Effector CD4-positive, alpha-beta T cell (primary cell): ENCODE measurements at places on chromosomes 6 and 20.

GRCh38 chr20:57211908-57212533 lies 54.4 kb downstream of the BMP7 start:
- DNase-seq, result no peak

DNA sequence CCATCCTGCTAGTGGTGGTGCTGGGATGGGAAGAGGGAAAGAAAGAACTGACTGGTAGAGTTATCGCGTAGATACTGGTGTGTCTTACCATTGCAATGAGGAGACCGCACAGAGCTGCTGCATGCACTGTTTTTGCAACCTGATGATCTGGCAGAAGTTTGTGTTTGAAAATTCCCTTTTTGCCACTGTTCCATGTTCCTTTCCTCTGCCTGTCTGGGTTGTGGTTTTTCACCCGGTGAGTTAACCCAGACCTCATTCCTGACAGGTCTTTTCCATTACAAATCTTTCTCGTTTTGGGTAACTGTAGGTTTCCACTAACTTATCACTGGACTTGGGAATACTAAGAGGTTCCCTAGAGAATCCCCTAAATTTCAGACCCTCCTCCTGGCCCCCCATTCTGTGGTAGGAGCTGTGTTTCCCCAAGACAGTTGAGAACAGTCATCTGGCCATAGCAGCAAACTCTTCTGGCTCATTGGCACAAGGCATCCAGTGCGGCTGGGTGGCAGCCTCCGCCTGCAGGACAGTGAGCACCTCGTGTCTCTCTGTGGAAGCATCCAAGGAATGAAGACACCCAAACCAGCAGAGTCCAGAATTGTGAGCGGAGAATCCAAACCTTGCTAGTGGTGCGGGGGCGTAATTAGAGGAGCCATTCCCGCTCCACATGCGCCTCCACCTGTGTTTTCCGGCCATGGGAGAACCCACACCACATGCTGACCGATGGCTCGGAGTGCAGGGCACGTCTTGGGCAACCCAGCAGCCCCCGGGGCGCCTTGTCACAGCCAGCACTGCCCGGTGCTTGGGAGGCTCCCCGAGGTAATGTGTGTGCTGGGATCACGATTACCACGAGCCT lies 32.8 kb downstream of the ERMARD start:
- DNase-seq, result no peak

- no peak for DNase-seq
Observed at GRCh38 chr6:35088281-35089215, 52.6 kb downstream of the TCP11 start.

DNA sequence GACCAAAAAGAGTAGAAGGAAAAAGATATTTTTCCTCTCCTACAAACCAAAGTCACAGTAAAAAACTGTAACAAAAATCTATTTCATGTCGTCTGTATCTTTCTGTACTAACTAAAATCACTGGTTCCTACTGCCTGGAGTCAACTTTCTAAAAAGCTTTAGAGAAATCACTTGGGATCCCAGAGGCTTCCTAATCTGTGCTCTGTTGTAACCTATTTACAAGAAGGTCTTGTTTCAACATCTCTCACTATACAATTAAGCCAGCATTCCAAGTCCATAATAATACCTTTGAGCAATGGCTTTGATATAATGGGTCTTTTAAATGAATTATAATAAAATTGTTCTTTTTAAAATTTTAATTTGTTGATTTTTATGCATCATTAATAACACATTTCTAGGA lies 20.4 kb downstream of the RAB23 start:
- DNase-seq, result no peak

GRCh38 chr6:37671061-37671460 lies 26.6 kb downstream of the MDGA1 start:
- DNase-seq, result no peak

GRCh38 chr6:104688283-104688969 lies 171.3 kb downstream of the HACE1 start:
- DNase-seq, result no peak

- DNase-seq, result no peak
Observed at GRCh38 chr6:151101816-151102694, 137.7 kb upstream of the AKAP12 start.

DNA sequence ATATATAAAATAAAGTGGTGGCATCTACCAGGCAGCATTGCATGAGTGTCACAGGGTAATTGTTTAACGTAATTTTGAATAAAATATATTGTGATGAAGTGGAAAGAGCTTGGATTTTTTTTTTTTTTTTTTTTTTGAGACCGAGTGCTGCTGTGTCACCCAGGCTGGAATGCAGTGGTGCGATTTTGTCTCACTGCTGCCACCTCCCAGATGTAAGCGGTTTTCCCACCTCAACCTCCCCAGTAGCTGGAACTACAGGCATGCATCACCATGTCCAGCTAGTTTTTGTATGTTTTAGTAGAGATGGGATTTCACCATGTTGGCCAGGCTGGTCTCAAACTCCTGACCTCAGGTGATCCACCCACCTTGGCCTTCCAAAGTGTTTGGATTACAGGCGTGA lies 81.1 kb upstream of the SMIM8 start:
- DNase-seq, result no peak

- DNase-seq, result no peak
Observed at GRCh38 chr20:43137160-43137559, 52.5 kb downstream of the PTPRT start.

GRCh38 chr20:46070215-46070900 lies 19.4 kb downstream of the NCOA5 start:
- DNase-seq, result no peak

DNA sequence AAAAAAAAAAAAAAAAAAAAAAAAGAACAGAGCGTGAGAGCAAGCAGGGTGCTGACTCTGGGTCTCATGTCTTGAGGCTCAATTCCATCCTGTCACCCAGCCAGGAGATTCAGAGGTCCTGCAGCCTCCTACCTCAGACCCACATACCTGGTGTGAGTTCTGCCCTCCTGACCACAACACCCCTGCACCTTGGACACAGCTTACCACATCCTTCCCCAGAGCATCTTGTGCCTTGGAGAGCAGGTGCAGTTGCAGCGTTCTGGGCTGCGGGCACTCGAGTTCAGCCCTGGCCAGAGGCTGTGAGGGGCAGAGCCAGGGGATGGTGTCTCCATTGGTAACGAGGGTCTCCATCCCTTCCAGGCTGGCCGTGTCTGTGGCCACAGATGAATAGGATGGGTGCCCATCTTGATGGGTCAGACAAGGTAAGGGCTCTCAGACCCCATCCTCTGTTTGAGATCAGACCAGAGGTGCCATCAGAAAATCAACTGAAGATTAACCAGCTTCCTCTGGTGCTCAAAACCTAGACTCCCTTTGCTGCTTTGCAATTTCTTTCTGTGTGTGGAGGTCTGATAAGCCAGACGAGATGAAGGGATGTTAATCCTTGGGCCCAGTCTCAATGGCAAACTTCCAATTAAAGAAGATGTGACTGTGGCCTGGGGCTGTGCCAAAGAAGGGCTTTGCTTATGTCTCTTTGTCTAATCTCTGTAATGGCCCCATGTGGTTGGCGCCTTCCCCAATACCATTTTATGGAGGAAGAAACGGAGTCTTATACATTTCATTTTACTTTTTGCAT lies 14.7 kb upstream of the ZNF831 start:
- no peak for DNase-seq

DNA sequence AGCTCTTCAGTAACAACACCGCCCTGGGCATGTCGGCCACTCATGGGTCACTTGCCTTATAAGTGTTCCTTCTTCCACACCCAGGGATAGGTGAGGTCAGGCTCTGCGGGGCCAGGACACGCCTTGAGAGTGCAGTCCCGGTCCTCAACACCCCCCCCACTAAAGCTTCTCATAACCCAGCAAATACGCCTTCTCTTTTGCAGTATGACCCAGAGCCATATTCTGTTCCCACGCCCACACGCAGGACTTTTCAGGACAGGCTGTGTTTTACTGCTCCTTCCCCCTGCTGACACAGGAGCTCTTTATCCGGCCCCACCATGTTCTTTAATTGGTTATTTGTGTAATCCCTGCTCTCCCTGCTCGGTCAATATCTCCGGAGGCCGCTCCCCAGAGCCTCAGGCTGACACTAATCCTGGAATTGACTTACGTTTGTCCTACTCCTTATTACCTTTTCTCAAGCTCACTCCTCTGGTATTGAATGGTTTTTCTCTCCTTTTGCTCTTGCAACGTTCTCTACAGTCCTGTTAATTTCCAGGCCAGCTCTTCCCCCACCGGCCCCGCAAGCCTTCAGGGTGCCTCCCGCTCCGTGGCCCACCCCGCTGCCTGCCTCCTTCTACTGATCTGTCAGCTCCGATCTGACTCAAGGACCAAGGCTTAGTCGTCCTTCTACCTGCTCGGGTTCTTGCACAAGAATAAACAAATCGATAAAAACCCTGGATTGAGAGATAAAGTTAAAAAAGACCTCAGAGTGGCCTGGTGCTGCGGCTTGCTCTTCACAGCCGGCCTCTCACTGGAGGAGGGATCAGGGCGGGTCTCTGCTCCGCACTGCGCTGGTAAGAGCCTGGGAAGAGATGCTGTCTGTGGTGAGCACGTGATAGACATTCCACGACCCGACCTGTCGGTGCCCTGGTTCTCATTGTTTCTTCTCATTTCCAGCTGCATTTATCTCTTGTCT lies 357.5 kb downstream of the ZFAND3 start:
- DNase-seq, result no peak

DNA sequence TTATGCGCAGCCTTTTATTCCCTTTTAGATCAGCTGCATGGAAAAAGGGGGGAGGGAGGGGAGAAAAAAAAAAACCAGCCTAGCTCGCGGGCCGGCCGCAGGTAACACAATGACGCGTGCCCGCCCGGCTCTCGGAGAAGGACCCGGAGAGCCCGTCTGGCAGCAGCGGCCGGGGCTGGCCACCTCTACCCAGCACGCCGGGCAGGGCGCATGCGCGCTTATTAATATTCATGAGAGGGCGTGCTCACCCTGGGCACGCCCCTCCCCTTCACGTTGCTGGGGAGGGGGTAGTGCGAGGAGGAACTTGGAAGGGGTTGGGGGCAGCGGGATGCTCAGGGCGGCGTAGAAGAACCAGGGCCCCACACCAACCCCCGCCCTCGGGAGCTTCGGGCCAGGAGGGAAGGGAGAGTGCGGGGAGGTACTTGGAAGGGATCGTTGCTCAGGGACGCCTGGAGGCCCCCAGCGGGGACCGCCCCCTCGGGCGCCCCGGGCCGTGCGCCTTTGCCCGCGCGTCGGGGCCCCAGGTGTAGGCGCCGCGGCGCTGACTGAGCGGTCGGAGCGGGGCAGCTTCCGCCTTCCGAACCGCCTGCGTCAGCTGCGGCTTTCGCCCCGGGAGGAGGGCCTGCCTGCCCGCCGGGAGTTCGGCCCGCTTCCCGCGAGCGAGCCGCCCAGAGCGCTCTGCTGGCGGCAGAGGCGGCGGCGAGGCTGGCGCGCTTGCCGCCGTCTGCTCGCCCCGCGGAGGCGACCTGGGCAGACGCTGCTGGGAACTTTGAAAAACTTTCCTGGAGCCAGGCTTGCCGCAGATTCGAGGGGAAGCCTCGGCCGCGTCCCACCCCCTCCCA lies at the start of gene JAG1:
Gene JAG1 (minus strand): TSS at position 158 of the 842 bp plus-strand sequence. CDS start 469 bp downstream, outside the sequence.
- peak; percentile 31 for DNase-seq

DNA sequence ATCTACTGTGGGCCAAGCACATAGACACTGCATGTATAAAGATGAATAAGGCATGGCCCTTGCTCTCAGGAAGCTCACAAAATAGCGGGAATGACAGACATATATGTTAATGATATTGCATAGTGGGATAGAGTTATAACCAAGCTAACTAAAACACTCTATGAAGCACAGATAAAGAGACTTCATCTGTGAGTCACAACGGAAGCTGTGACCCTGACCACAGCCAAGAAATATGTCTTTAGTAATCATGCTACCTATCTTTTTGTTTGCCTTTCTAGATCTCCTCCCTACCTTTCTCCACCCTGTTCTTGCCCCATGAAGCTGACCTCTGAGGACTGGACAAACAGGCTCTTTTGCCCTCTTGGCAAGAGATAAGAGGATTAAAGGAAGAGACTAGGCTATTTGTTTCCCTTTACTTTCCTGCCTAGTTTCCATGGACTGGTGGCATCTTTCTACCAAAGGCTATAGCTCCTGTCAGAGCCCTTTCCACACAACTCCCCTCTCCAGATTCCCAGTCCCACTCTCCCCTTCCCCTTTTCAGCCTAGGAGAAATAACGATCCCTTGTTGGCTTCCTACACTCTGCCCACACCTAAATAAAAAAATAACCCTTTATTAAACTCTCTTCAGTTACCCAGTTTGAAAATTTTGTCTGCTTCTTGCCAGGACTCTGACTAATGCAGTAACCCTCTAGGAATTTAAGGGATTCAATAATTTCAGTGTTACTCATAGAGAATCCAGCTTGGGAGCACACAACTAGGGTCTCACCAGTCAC lies 504.9 kb upstream of the MARCKS start:
- DNase-seq, result no peak
